Panc1 (cell line): ENCODE measurements at places on chromosomes 4 and X. TPM values are rescaled to one million over a fixed set of nuclear protein-coding genes. Genes with fewer than 3 reads are reported as not detected.

The SHOX gene
- not detected for total RNA-seq

DNA sequence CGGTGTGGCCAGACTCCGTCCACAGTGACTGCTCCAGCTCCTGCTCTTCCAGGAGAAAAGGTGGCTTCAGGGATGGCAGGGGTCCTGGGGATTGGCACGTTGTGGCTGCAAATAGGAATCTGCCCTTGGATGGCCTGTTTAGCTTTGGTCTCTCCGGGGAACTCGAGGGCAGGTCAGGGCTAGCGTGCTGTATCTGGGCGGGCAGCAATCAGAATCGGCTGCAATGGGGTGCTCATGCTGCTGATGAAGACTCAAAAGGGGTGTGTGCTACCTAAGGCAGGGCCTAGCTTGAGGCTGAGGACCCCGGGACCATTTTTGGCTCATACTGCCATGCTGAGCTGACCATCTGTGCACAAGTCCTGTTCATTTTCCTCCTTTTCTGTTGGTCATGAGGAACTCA lies 51.3 kb downstream of the RGS12 start:
- no peak overlapping the region for H3K4me3 ChIP-seq
- H3K27ac ChIP-seq: no peak overlapping the region

DNA sequence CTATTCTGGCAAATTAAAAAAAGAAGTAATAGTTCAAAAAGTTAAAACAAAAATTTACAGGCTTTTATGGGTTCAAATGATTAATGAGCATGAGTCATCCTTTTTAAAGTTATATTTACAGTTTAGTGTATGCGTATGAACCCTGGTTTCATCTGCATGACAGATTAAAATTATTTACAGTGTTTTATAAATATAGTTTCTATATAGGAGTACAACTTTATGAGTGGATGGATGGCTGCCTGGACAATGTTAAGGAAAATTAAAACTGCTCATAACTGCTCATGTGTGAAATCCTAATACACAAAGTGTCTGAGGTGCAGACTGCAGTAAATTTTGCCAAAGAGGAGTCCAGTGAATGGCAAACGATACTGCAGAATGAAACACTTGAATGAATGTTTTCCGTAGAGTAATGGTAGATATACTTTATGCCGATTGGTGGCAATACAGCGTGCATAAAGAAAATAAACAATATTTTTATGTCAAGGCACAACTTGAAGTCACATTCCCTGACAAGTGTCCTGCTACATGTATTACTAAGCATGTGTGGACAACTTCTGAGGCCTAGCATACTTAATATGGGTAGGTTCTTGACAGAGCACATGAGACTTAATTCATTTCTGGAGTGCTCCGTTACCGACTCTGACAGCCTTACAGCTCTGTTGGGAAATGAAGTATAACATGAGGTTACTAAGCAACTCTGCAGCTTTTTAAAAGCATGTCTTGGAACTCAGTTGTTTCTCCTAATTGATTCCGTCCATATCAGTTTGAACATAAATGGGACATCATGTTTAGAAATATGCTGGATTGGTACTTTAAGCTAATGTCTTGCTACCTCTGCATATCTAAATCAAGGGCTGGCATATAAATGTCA lies 985.6 kb upstream of the PCDH7 start:
- no peak overlapping the region for H3K27ac ChIP-seq
- no peak overlapping the region for H3K4me3 ChIP-seq
- no peaks in the 10 kb centered on the region for H3K27me3 ChIP-seq
- no peak for DNase-seq
- H3K36me3 ChIP-seq: no peaks in the 10 kb centered on the region
- H3K4me1 ChIP-seq: no peaks in the 10 kb centered on the region

- no peaks in the 10 kb centered on the region for H3K27me3 ChIP-seq
- H3K4me3 ChIP-seq: no peak overlapping the region
- DNase-seq: no peak
- H3K27ac ChIP-seq: no peak overlapping the region
- H3K4me1 ChIP-seq: no peaks in the 10 kb centered on the region
Observed at GRCh38 chrX:29947225-29947624, 268.1 kb upstream of the MAGEB2 start.

GRCh38 chr4:157048248-157048647 lies 27.7 kb upstream of the GLRB start:
- DNase-seq: no peak
- no peaks in the 10 kb centered on the region for H3K36me3 ChIP-seq
- H3K27ac ChIP-seq: no peak overlapping the region
- H3K4me3 ChIP-seq: no peak overlapping the region
- no peaks in the 10 kb centered on the region for H3K27me3 ChIP-seq
- no peaks in the 10 kb centered on the region for H3K4me1 ChIP-seq

GRCh38 chr4:101977076-101977475 lies 186.5 kb downstream of the BANK1 start:
- H3K27me3 ChIP-seq: no peaks in the 10 kb centered on the region
- H3K36me3 ChIP-seq: no peaks in the 10 kb centered on the region
- DNase-seq: peak; percentile 72
- H3K4me3 ChIP-seq: no peak overlapping the region

The RPS6KA6 gene
- total RNA-seq: 0.05 TPM

DNA sequence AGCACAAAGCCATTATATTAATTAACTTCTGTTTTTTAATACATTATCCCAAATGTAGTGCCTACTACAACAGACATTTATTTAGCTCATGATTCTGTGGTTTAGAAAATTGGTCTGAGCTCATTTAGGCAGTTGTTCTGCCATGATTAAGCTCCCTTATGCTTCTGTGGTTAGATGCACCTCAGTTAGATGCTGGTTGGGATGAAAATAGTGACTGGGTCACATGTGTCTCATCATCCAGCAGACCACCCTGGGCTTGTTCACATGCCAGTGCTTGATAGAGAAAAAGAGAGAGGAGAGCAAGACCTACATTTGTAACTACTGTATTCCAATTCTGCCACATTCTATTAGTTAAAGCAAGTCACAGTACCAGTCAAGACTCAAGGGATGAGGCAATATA lies 376.4 kb upstream of the GNPDA2 start:
- H3K27me3 ChIP-seq: no peaks in the 10 kb centered on the region
- no peaks in the 10 kb centered on the region for H3K36me3 ChIP-seq
- no peak overlapping the region for H3K4me3 ChIP-seq
- no peaks in the 10 kb centered on the region for H3K4me1 ChIP-seq
- H3K27ac ChIP-seq: no peak overlapping the region
- DNase-seq: no peak

DNA sequence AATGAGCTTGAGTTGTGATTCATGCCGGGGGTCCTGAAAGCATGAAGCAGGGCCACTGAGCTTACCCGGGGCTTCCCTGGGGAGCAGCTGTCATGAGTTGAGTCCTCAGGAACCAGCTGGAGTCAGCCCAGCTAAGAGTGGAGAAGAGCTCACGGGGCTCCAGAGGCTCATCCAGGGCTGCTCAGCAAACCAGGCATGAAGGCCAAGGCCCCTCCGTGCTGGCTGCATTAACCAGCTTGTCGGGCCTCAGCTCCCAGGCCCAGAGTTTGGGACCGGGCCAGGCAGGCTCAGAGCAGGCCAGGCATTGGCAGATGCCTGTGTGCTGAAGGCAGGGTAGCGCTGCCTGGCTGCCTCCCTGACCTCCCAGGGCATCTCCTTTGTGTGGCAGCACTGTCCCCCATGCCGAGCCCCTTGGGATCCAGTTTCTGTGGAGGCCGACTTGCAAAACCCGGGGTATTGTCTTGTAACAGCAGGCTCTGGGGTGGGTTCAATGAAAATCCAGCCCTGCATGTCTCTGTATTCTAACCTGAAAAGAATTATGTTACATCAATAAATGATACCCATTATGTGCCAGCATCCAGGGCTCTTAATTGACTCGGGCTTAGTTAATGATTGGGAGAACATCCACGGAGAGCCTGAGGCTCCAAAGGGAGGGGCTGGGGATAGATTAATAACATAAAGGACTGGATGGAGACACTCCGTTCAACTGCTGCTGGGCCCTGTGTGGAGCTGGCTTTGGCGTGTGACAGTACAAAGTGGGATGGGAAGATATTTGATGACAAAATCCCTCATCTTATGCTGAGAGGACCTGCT lies 68.0 kb upstream of the MSX1 start:
- no peaks in the 10 kb centered on the region for H3K4me1 ChIP-seq
- no peak for DNase-seq
- peaks cover 2% of the 10 kb centered on the region; the same call in 1 of the 2 replicates for H3K27me3 ChIP-seq
- H3K36me3 ChIP-seq: no peaks in the 10 kb centered on the region

- H3K36me3 ChIP-seq: no peaks in the 10 kb centered on the region
- no peaks in the 10 kb centered on the region for H3K27me3 ChIP-seq
- no peak overlapping the region for H3K4me3 ChIP-seq
Observed at GRCh38 chr4:81485310-81485980, 13.7 kb upstream of the RASGEF1B start.

GRCh38 chr4:151940926-151941617 lies 180.3 kb upstream of the GATB start:
- H3K4me1 ChIP-seq: no peaks in the 10 kb centered on the region
- H3K36me3 ChIP-seq: no peaks in the 10 kb centered on the region
- no peaks in the 10 kb centered on the region for H3K27me3 ChIP-seq
- H3K4me3 ChIP-seq: no peak overlapping the region

DNA sequence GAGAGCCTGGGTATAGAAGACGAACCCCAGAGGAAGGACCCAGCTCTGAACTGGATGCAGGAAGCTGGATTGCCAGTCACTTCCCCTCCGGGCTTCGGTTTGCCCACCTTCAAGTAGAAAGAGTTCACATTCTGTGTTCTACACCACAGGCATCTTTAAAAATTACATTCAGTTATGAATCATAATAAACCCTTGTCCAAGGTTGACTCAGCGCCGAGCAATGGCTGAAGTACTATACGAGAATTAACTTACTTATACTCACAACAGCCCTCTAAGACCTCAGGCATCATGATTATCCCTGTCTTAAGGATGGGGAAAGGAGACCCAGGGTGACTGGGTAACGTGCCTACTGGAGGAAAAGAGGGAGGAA lies 72.5 kb downstream of the EVC2 start:
- no peaks in the 10 kb centered on the region for H3K27me3 ChIP-seq
- H3K4me1 ChIP-seq: no peaks in the 10 kb centered on the region
- H3K27ac ChIP-seq: no peak overlapping the region
- no peak for DNase-seq
- H3K4me3 ChIP-seq: no peak overlapping the region

GRCh38 chr4:120809518-120809917 lies 113.0 kb downstream of the PRDM5 start:
- H3K27me3 ChIP-seq: no peaks in the 10 kb centered on the region
- H3K27ac ChIP-seq: no peak overlapping the region
- no peak for DNase-seq
- no peak overlapping the region for H3K4me3 ChIP-seq
- H3K4me1 ChIP-seq: no peaks in the 10 kb centered on the region

The PNMA5 gene
- not detected for total RNA-seq

- H3K4me1 ChIP-seq: no peaks in the 10 kb centered on the region
- no peak for DNase-seq
- no peaks in the 10 kb centered on the region for H3K36me3 ChIP-seq
- H3K4me3 ChIP-seq: no peak overlapping the region
Observed at GRCh38 chr4:55763996-55764395, 55.6 kb upstream of the EXOC1L start.

- H3K27me3 ChIP-seq: no peaks in the 10 kb centered on the region
- DNase-seq: no peak
- H3K27ac ChIP-seq: no peak overlapping the region
- H3K36me3 ChIP-seq: no peaks in the 10 kb centered on the region
- H3K4me3 ChIP-seq: no peak overlapping the region
Observed at GRCh38 chr4:14130551-14130950, 503.0 kb upstream of the BOD1L1 start.

DNA sequence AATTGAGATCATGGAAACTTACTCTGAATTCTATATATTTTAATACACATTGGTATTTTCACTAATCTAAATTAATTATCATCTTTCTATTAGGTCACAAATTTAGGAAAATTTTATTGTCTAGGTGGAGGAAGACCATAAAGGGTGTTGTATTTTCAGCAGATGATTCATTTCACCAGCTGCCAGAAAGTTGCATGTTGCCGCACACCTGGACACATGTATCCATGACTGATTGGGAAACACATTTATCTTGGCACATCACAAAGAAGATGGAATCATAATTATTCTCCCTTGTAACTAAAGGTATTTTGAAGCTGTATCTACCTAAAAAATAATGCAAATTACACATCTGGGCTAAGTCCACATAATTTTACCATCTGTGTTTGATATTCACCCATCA lies 33.1 kb downstream of the SLC7A11 start:
- no peaks in the 10 kb centered on the region for H3K4me1 ChIP-seq
- H3K27me3 ChIP-seq: no peaks in the 10 kb centered on the region
- no peak for DNase-seq

GRCh38 chrX:40078489-40079227 lies 19.1 kb downstream of the BCOR start:
- H3K36me3 ChIP-seq: no peaks in the 10 kb centered on the region
- no peak overlapping the region for H3K4me3 ChIP-seq
- peaks cover 19% of the 10 kb centered on the region for H3K4me1 ChIP-seq
- H3K27me3 ChIP-seq: no peaks in the 10 kb centered on the region

DNA sequence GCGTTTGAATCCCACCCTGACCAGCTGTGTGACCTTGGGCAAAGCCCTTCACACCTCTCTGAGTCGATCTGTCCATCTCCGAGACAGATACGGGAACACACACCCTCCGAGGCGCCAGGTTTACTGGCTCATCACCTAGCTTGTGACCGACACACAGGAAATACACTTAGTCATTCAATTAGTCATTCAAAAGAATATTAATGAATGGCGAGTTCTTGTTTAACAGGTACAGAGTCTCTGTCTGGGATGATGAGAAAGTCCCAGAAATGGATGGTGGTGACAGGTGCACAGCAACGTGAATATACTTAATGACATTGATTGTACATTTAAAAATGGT lies 80.6 kb downstream of the PPP2R2C start:
- H3K4me3 ChIP-seq: no peak overlapping the region
- peak; percentile 48 for DNase-seq
- H3K4me1 ChIP-seq: peaks cover 13% of the 10 kb centered on the region
- no peaks in the 10 kb centered on the region for H3K36me3 ChIP-seq

- H3K4me1 ChIP-seq: no peaks in the 10 kb centered on the region
- H3K36me3 ChIP-seq: no peaks in the 10 kb centered on the region
- H3K27me3 ChIP-seq: no peaks in the 10 kb centered on the region
- DNase-seq: no peak
- H3K4me3 ChIP-seq: no peak overlapping the region
- no peak overlapping the region for H3K27ac ChIP-seq
Observed at GRCh38 chr4:102217345-102217744, 127.9 kb downstream of the SLC39A8 start.

The LDOC1 gene
- total RNA-seq: not detected

GRCh38 chr4:21102667-21103066 lies 402.4 kb downstream of the PACRGL start:
- H3K36me3 ChIP-seq: no peaks in the 10 kb centered on the region
- no peak for DNase-seq
- H3K27me3 ChIP-seq: no peaks in the 10 kb centered on the region
